ENCODE measurements at places on chromosomes 5 and 9. TPM values are rescaled to one million over a fixed set of nuclear protein-coding genes. Genes with fewer than 3 reads are reported as not detected.

FAM151B gene
- polyA plus RNA-seq = 0.68 TPM

BNC2 gene
- polyA plus RNA-seq = 0.27 TPM

- DNase-seq = no peak
Measured at GRCh38 chr5:149667829-149668330, 62.2 kb upstream of the PPARGC1B start.

DNA sequence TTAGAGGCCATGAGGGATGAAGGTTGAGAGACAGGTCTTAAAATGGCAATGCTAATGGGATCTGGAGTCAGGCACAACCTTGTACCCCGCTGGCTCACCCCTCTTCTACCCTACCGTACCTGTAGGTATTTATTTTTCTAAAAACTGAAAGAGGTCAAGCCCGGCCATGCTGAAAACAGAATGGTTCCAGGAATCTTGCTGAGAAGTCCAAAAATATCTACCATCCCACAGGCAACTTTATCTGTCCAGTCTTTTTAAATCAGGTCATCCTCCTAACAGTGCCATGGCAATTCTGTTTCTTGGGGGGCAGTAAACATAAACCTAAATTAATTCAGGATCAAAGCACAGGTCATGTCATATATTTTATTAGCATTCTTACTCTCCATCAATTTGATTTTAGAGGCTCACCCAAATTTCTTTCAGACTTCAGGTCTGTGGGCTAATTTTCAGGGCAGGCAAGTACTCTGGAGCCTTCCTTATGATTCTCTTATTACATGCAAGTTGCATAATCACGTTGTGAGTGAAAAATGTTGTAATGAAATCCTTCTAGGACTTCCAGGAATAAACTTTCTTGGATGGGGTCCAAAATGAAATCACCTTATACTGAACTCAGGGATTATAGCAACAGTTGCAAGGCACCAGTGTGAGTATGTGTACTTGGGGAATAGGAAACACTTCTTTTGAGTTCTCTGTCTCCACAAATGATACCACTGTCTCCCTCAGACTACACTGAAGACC lies 102.7 kb upstream of the NREP start:
- DNase-seq = no peak

Data from foreskin keratinocyte (primary cell).